Forelimb muscle (tissue), 1 donor: ENCODE measurements at places on chromosomes 2 and 18. TPM values are rescaled to one million over a fixed set of nuclear protein-coding genes. Genes with fewer than 3 reads are reported as not detected.

GRCh38 chr2:23414106-23414505, 29.1 kb downstream of the KLHL29 start:
- no peak for DNase-seq

DNA sequence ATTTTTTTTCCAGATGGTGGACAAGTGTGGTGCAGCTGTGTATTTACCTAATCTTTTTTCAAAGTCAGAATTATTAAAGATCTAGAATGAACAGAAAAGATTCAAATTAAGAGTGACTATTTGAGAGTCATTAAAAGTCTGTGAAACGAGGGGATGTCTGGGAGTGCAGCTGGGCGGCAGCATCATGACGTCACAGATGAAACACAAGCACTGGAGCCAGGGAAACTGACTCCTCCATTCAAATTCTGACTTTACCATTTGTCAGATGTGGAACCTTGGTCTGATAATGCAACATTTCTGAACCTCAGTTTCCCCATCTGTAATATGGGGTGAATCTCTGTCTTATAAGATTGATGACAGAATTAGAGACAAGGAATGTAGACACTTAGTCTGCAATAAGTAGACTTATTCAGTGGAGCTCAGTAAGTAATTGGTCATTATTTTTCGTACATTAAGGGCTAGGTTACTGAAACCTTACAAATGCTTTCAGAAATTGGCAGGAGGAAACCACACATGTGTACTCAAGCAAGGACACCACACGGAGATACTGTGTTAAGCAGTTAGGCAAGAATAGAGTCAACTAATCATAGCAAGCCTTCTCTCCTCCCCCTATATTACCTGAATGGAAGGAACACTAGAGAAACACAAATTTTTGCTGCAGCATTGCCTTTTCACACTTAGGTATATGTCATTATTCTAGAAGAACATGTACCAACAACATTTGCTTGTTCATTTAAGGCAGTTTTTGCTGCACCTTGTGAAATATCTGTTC, 27.8 kb upstream of the CXXC1 start:
- no peak for DNase-seq

- DNase-seq: no peak
Observed at GRCh38 chr2:51441786-51442185, 409.9 kb upstream of the NRXN1 start.

The RAPGEF4 gene
- polyA plus RNA-seq: 2.4 TPM

- no peak for DNase-seq
Observed at GRCh38 chr2:26475037-26475436, 2.9 kb downstream of the OTOF start.

The NEURL3 gene
- polyA plus RNA-seq: 0.19 TPM

The APOB gene
- 0.03 TPM for polyA plus RNA-seq

DNA sequence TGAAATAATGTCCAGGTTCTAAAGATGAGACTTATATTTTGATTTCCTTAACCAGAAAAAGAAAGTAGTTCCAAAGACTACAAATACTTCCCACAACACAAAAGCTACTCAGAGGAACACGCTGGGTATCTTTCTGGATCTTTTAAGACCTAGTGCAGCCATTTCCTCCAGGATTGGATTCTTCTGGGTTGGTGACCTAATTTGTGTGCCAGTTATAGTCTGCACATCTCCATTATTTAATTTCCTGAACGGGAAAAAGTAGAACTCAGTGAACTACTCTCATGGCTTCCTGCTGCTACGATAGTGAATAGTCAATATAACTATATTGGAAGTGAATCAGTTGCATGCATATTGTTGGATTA, 1.5 kb downstream of the TMEM87B start:
- DNase-seq: no peak

The G6PC2 gene
- polyA plus RNA-seq: not detected

DNA sequence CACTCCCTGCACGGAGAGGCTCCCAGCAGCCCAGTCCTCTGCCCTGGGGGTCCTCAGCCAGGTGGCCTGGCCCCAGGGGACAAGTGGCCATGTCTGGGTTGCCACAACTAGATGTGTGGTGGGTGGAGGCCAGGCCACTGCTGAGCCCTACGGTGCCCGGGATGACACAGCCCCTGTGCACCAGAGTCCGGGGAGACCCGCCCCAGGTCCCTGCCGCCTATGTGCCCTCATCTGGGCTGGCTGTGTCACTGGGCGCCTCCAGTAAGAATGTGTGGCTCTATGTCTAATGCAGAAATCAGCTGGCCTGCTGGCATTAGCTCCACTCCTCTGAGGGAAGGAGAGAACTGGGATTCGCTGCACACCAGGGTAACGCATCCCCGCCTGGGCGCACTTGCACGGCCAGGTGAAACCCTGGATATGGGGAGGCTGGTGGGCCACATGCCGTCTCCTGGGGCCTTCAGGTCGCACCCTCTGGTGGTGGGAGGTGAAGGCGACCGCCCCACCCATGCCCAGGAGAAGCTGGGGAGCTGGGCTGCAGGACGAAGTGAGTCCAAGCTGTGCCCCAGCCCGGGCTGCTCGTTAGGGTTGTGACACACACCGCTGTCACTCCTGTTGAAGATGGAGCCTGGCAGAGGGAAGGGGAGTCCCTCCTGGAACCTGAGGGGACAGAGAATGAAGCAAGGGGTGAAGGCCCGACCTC, 136.1 kb downstream of the PTGR3 start:
- no peak for DNase-seq

The SLC4A5 gene
- 2.0 TPM for polyA plus RNA-seq

The AKAIN1 gene
- not detected for polyA plus RNA-seq

DNA sequence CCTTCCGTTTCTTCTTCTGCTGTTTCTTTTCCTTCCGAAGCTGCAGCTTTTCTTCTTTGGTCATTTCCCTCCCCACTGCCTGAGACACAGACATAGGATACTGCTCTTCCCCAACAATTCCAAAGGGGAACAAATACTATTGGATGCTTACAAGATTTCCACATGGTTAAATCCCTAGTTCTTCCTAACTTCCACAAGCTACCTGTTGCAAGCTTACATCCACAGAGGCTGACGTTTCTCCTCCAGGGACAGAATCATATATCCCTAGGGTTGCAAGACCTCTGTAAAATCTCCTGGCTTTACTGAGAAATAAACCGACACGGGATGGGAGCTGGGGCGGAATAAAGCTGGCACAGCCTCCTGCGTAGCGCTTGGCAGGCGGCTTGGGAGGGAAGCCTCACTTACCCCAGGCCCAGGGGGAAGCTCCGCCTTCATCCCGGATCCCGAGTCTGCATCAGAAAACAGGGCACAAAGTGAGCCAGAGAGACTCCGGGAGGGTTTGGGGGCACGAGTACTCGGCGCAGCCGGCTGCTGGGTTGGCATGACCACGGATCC, 590 bp downstream of the EIF2B4 start:
- DNase-seq: no peak

GRCh38 chr18:74291472-74291770, 342 bp downstream of the CYB5A start:
- no peak for DNase-seq

GRCh38 chr18:55189972-55190371, 230.7 kb upstream of the CCDC68 start:
- no peak for DNase-seq

DNA sequence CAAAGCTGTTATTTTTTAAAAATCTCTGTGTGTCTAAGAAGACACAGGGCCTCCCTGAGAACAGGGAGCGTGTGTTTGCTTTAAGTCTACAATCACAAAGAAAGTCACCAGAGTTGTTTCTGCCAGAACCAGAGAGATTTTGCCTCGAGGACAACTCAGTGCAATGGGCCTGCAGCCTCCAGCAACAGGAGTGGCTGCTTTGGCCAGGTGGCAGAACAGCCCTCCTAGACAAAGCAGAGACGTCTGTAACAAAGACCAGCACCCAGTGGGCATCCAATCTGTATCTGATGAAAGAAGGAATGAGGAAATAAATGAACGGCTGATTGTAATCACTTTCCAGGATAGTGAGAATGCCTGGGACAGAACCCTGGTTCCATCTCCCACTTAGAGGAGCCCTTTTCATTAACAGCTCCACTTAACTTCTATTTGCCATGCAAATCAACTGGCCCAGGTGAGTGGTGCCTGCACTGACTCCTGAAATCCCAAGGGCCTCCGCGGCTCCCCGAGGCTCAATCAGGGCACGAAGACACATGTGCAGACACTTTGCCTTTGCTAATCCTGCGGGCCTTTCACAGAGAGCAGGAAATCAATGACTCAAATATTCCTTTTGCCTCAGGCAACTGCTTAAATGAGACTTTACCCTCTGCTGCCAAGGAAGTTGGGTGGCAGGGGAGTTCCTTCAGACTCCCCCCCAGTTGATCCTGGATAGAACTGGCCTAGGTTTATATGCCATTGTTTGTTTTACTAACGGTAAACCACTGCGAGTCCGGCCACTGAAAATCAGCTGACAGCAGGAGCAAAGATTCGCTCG, 146.5 kb downstream of the CABLES1 start:
- no peak for DNase-seq

The BCL2 gene
- 13.1 TPM for polyA plus RNA-seq

The CPLX4 gene
- not detected for polyA plus RNA-seq

GRCh38 chr2:224518806-224519580, 66.2 kb downstream of the CUL3 start:
- no peak for DNase-seq

- DNase-seq: no peak
Observed at GRCh38 chr18:47422524-47422923, 171.1 kb upstream of the SKOR2 start.

The ASB18 gene
- 8.3 TPM for polyA plus RNA-seq

The MAL gene
- 2.5 TPM for polyA plus RNA-seq

The ABCB11 gene
- not detected for polyA plus RNA-seq

The COBLL1 gene
- 6.4 TPM for polyA plus RNA-seq

The ZNF892 gene
- 2.0 TPM for polyA plus RNA-seq

GRCh38 chr2:225471039-225471438, 71.5 kb downstream of the NYAP2 start:
- no peak for DNase-seq

The PTPRM gene
- polyA plus RNA-seq: 85.4 TPM

The CMPK2 gene
- 3.1 TPM for polyA plus RNA-seq

GRCh38 chr2:144849612-144850011, 329.7 kb upstream of the ZEB2 start:
- DNase-seq: no peak

DNA sequence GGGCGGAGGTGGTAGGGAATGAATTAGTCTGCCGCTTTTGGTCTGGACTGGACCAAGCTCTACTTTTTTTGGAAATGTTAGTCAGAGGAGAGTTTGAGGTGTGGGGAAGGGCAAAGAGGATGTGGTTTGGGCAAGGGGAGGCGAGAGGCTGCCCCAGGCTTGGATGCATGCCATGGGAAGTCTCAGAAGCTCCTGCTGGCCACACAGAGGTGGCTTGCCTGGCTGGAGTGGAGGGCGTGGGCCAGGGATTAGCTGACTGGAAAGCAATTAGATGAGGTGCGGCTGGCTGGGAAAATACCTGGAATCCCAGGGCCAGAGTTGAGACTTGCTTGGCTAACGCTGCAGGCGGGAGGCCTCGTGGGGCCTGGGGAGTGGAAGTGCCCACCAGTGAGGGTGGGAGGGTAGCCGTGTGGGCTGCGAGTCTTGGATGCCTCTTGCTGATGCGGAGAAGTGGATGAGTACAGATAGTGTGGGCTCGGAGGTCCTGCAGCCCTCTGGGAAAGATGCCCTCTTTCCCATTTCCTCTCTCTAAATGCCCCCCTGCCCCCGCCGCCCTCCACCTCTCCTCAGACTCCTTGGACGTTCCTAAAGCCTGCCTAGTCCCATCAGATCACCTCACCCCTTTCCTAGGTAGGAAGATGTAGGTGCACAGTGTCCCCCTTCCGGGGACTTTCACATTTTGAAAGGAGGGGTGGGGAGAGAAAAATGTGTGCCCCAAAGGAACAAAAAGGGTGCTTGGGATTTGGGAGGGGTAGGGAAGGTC, 117.6 kb downstream of the SMAD7 start:
- DNase-seq: no peak

The POTEJ gene
- 0.06 TPM for polyA plus RNA-seq

DNA sequence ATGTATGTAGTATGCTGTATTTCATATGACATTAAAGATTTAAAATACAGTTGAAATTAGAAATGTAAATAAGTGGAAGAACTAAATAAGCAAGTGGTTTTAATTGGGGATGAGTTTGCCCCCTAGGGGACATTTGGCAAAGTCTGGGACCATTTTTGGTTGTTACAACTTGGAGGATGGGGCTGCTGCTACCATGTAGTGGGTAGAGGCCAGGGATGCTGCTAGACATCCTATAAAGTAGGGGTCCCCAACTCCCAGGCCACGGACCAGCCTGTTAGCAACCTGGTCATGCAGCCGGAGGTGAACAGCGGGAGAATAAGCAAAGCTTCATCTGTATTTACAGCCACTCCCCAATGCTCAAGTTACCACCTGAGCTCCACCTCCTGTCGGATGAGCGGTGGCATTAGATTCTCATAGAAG, 27.9 kb upstream of the ASNSD1 start:
- no peak for DNase-seq

DNA sequence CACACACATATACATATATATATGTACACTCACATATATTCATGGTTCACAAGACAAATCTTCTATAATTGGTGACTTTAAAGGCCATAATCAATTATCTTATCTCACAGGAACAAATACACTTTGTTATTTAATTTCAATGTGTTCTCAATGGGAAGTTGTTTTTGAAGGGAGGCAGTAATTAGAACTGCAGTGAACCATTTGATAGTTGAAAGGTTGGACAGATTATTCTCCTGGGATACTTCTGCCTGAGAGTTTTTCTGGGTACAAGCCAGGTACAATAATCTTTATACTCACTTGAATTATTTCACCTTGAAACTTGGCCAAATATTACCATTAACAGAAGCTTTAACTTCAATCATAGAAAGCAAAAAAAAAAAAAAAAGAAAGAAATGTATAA, 546.6 kb upstream of the LRRTM4 start:
- DNase-seq: no peak

The LYPD6 gene
- polyA plus RNA-seq: 2.3 TPM

- no peak for DNase-seq
Observed at GRCh38 chr2:48343571-48344440, 186.1 kb upstream of the STON1 start.

The ZC3H6 gene
- polyA plus RNA-seq: 4.5 TPM

DNA sequence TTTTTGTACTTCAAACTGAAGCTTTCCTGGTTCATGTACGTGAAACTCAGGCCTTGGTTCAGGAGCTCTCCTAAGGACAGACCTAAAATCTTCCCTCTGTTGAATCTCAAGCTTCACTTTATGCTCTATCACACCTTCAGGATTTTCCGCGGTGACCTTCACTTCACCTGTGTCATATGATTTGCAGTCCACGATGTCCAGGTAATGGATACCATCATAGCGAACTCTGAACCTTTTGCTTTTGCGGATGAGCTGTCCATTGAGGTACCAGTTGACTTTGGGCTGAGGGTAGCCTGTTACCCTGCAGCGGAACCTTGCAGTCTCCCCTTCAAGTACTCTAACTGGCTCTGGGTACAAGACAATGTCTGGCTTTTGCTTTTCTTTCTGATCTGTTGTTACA, 31.2 kb downstream of the TTN start:
- no peak for DNase-seq

- no peak for DNase-seq
Observed at GRCh38 chr2:126822115-126822514, 76.6 kb upstream of the TEX51 start.

The ALPI gene
- not detected for polyA plus RNA-seq

The TCF23 gene
- polyA plus RNA-seq: 0.49 TPM

GRCh38 chr2:33412920-33413319, 63.5 kb upstream of the RASGRP3 start:
- no peak for DNase-seq

The ALKAL2 gene
- polyA plus RNA-seq: 1.5 TPM
